Right forelimb (tissue), 1 donor: ENCODE measurements at places on chromosomes 6 and 20.

- no peak for DNase-seq
Observed at GRCh38 chr6:56890683-56891429, 64.1 kb upstream of the BEND6 start.

- no peak for DNase-seq
Observed at GRCh38 chr6:136752554-136752953, 39.7 kb downstream of the MAP3K5 start.

DNA sequence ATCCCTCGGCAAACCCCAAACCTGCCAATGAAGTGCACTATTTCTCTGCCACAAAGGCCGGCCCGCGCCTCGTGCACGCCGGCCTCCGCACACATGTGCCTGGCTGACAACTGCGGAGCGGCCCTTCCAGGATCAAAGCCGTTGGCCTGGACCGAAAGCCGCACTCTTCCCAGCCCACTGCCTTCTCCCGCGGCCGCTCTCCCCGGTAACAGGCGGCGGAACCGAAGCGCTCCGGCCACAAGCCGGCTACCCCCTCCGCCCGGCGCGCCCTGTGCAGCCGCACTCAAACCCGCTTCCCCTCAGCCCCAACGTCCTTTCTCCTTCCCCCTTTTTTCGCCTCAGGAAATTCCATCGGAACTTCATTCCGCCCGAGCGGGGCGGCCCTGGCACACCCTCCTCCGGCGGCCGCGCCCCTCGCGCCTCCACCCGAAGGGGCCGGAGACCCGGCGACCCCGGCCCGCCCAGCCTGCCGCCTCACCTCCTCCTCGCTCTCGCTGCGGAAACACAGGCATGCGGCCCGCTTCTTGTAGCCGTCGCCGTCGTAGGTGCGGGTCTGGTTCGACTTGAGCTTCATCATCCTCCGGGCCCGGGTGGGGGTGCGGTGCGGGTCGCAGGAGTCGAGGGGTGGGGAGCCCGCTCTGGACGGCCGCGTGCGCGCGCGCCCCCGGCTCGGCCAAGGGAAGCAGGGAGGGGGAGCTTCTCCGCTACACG, 528 bp downstream of the NUDT3 start:
- peak; percentile 75 for DNase-seq

DNA sequence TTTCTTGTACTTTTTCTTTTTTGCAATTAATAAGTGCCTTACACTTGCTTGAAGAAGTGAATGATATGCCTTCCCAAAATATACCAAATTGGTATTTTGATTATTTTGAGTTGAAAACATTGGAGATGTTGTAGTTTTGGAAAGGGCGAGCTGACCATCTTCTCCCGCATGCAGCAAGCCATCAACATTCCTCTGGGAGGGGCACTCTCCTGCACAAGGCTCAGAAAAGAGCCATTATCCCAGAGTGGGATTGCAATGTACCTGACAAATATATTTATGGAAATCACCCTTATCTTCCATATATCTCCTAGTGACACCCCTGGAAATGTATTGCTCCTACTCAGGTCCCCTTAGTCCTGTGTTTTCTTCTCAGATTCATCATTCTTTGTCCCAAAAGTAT, 22.8 kb upstream of the PNRC1 start:
- no peak for DNase-seq

- DNase-seq, result no peak
Observed at GRCh38 chr6:36662827-36663256, 15.7 kb upstream of the CDKN1A start.

- DNase-seq, result no peak
Observed at GRCh38 chr6:2793534-2794151, 28.4 kb downstream of the WRNIP1 start.

- no peak for DNase-seq
Observed at GRCh38 chr6:2507016-2507415, 243.7 kb downstream of the MYLK4 start.

DNA sequence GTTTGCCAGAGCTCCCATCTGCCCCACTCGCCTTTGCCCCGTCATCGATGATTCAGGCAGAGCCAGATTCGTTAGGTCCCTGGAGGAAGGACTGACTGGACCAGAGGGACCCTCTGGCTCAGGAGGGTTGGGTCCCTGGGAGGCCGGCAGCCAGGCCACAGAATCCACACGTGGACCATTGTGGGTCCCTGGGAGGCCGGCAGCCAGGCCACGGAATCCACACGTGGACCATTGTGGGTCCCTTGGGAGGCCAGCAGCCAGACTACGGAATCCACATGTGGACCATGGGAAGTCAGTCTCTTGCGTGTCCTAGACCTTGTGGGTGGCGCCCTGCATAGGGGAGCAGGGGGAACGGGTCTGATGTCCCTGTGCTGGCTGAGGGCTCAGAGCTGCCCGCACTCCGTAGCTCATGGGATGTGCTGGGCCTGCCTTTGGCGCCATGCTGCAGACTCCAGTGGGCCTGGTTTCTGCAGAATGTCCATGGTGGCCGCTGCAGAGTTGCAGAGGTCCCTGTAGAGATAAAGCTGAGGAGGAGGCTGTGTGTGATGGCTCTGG, 23.5 kb downstream of the UCKL1 start:
- no peak for DNase-seq

- no peak for DNase-seq
Observed at GRCh38 chr20:4661191-4661590, 60.5 kb upstream of the PRND start.

DNA sequence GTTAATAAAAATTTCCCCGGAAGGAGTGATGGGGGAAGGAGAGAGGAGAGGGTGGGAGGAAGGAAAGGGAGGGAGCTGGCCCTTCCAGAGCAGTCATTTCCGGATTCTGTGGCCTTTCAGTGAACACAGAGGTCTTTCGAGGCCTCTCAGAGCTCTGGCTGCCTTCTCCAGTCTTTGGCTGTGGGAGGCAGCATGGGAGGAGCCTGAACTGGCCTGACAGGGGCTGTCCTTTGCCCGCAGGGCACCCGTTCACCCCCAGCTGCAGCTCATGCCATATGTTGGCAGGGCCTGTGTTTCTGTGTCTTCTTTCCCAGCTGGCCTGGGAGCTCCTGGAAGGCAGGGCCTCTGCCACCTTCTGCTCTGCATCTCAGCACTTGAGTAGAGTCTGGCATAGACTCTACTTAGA, 95.5 kb downstream of the PPP1R14C start:
- no peak for DNase-seq

- no peak for DNase-seq
Observed at GRCh38 chr20:18390201-18390600, 76.6 kb downstream of the DZANK1 start.

DNA sequence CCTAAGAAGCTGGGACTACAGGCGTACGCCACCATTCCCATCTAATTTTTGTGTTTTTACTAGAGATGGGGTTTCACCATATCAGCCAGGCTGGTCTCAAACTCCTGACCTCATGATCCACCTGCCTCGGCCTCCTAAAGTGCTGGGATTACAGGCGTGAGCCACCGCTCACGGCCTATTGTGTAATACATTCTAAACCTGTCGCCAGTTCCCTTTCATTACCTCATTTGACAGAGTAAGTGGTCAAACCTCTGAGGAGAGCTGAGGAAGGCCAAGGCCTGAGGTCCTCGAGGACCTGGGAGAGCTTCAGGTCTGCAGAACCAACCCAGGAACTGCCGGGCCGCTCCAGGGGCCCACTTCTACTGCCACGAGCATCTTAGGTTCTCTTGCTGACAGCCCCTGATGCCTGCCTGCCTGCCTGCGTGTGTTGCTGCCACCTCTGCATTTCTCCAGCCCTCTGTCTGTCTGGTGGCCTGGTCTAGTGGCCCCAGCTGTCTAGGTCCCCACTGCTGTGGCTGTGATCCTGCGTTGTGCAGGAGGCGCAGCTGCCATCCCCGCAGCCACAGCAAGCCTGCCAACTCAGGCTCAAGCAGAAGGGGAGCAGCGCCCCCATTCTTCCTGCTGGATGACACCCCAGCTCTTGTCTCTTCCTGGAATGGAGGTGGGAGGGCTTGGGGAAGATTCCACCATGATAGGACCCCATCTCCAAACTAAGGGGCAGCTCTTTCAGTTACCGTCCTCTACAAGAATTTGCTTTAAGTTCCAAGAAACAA, 45.3 kb downstream of the PRR18 start:
- DNase-seq, result no peak

- no peak for DNase-seq
Observed at GRCh38 chr6:149385998-149386646, 13.9 kb upstream of the SUMO4 start.

DNA sequence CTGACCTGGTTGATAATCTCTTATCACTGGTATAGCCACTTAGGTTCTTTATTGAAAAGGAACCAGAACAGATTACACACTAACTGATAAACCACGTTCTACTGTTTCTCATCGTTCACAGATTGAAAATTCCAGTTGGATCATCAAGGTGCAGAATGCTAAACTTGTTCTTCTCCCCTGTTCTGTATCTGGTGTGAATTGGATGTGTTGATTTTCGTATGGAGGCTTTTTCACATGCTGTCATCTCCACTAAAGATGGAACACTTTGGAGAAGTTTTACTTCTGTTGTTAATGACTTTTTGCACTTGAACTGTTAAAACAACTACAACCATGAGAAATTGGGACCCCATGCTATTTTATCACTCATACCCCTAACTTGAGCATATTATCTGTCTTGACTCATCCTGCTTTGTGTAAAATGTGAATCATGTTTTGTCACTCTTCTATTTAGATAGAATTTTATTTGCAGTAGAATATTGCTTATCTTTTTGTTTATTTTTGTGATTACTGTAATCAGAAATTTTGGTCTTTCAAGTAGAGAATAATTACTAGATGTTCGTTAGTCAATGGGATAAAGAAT, 17.5 kb downstream of the VAPB start:
- DNase-seq, result no peak

DNA sequence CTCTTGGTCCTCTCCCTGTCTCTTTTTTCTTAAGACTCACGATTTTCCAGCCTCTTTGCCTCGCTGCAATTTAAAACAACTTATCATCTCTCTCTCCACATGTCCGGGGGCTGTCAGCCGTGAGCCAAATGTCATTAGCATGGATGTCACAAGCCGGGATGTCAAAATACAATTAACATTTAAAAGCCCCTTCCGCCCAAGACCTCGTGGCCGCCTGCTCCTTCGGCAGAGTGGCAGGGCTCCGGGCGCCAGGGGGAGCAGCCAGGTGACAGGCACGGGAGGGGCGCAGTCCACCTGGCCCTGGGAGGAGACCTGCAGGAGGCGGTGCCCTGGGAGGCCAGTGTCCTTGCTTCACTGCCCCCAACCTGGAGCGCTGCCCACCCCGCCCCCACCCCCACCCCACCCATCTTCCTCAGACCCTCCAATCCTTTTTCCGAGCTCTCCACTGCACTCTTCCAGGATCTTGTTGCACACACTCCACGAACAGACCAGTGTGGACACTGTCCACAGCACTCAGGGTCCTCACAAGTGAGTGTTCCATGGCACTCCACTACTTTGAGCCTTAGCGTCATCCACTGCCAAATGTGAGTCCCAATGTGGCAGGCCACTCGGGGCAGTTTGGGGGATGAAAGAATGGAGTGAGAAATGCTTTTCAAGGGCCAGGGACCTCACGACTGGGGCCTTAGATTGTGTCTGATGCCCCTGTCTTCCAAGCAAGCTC, 5.6 kb upstream of the GRM4 start:
- peak; percentile 36 for DNase-seq

GRCh38 chr20:2379511-2380229, 1.0 kb upstream of the TGM6 start:
- DNase-seq, result no peak

DNA sequence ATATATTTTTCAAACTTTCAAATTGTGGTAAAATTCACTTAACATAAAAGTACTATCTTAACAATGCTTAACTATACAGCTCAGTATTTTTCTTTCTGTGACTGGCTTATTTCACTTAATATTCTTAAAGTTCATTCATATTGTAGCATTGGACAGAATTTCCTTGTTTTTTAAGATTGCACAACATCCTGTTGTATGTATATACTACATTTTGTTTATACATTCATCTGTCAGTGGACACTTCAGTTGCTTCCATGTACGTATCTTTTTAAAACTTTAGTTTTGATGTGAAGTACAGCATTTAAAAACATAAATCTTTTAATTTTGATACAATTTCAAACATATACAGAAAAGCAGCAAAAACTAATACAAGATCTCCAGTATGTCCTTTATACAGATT, 220.7 kb downstream of the ZFAND3 start:
- no peak for DNase-seq

DNA sequence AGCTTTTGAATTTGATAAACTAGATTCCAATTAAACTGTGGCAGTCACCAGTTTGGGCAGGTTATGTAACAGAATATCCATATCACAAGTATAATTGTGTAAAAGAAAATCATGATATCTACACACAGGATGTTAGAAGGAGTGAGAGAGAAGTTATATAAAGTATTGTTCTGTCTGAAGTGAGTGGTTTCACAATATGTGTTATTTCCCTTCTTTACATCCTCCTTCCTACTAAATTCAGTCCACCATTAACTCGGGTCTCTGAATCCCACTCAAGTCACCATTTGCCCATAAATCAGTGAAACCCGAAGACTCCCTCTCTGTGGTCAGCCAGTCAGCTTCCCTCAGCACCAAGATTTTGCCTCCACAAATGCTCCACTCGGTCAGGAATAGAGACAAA, 796 bp downstream of the HLA-DQB1 start:
- DNase-seq, result no peak

DNA sequence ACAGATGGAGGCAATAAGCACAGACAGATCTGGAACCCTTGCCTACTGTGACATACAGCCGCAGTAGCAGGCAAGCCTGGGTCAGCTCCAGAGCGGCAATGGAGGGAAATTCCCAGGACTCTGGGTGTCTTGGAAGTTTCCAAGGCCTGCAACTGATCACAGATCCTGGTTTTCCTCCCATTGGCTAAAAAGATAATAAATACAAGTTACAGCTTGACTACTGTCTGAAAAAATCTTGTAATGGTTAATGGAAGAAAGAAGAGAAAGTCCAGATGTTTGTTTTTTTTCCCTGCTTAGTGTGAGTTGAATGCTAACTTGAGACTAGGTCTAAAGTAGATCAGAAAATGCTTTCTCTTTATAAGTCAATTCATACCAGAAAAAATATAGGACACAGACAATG, 307.6 kb downstream of the ALDH8A1 start:
- no peak for DNase-seq

- DNase-seq, result no peak
Observed at GRCh38 chr6:149261364-149262040, 56.0 kb upstream of the TAB2 start.

GRCh38 chr20:47126709-47127108, 229.8 kb downstream of the ZMYND8 start:
- no peak for DNase-seq

- peak; percentile 46 for DNase-seq
Observed at GRCh38 chr6:27096834-27097511, 150.5 kb upstream of the PRSS16 start.

DNA sequence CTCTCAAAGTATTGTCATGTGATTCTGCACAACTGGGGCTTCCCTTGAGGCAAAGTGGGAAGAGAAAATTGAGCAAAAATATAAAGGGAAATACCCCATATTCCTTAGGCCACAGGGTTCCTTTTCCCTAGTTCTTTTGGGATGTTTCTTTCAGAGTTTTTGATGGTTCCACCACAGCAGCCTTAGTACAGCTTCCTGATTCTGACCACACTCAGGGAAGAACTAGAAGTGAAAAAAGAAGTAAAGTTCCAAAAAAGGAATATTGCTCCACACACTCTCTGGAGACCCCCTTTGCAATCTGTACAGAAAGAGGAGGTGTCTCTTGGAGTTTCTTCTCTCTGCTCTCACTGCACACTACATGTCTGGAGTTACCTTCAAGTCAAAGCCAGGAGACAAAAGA, 27.9 kb upstream of the HLA-DQA2 start:
- DNase-seq, result no peak
